KG1 (cell line): ENCODE measurements at places on chromosomes 5 and 9.

DNA sequence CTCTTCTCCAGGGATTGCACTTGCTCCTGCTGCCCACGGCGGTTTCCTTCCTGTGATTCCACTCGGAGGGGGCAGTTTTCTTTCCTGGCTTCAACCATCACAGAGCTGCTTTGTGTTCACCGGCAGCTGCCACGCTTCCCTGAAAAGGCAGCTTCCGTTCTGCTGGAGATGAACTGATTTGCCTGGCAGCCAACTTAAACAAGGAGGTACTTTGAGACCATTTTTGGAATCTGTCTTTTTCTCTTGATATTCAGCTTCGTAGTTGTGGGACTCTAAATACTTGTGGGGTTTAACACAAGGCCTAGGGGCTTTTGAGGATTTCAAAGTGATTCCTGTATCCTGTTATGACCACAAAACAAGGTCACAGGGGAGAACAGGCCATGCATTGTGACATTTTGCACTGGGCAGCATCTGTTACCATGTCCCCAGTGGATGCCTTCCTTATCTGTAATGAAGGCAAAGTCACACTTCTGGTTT lies 192.0 kb downstream of the MTRR start:
- DNase-seq = no peak

GRCh38 chr5:5403741-5404140 lies 18.7 kb upstream of the ICE1 start:
- no peak for DNase-seq

DNA sequence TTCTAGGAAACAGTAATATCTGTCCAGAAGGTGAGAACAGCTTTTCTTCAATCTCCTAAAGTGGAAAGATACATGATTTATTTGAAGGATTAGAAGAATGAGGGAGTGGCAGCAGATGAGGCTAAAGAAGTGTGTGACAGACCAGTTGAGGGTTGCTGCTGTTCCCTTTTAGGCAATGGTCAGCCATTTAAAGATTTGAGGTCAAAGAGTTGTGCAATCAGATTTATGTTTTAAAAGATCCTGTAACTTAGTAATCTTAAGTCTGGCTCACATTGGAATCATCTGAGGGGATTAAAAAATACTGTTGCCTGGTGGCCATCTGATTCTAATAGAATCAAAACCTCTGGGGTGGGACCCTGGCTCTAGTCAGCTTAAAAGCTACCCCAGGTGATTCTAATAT lies 4.3 kb upstream of the SGCD start:
- DNase-seq = no peak

- DNase-seq = no peak
These were observed 7.6 kb upstream of the FBXO38 start for GRCh38 chr5:148376198-148376597.

DNA sequence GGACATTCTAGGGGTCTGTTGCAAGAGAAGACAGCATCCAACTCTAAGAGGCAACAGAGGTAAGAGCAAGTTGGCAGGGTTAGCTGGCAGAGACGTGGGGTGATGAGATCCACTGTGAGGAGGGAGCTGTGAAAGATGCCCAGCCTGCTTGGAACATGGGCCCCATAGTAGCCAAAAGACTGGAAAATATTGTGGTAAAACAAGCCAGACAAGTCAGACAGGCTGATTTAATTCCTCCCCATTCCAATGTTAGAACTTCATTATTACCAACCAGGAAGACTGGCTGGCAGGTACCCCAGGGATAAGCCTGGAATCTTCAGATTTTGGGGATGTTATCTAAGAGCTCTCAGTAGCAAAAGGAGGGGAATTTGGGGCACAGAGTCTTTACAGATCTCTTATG lies 181.3 kb downstream of the SEC61B start:
- DNase-seq = no peak

DNA sequence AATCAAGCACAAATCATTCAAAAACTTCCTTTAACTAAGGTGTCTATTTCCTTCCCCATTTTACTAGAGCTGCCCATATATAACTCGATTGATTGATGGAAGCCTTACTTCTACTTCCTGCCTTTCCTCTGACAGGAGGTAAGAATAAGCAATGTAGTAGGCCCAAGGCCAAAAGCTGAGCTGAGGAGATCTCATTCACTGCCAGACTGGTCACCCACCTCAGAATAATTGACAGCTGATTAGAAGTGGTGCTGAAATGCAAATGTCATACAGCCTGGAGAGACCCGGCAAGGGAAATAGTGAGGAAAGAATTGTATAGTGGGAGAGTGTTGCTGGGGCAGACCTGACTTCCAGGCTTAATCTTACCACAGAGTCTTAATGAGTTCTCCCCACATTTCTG lies 239.9 kb downstream of the SAXO1 start:
- DNase-seq = peak; percentile 3

GRCh38 chr5:109078448-109078847 lies 330.8 kb downstream of the FER start:
- DNase-seq = no peak

DNA sequence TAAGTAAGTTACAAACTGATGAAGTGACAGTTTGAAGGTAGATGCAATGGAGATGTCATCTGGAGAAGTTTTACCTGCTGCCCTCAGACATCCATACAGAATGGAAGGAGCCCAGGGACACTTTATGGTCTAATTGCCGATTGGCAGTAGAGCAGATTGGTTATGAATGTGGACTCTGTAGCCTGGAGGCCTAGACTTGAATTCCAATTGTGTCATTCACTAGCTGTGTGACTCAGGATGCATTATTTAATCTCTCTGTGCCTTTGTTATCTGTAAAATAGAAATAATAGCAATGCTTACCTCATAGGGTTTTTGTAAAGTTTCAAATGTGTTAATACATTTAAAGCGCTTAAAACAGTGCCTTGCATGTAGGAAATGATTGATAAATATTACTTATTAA lies 5.2 kb upstream of the TCERG1 start:
- no peak for DNase-seq

- no peak for DNase-seq
These were observed 362.1 kb downstream of the EBF1 start for GRCh38 chr5:158737536-158738027.

- no peak for DNase-seq
These were observed 253.1 kb upstream of the EDIL3 start for GRCh38 chr5:84637662-84638375.

DNA sequence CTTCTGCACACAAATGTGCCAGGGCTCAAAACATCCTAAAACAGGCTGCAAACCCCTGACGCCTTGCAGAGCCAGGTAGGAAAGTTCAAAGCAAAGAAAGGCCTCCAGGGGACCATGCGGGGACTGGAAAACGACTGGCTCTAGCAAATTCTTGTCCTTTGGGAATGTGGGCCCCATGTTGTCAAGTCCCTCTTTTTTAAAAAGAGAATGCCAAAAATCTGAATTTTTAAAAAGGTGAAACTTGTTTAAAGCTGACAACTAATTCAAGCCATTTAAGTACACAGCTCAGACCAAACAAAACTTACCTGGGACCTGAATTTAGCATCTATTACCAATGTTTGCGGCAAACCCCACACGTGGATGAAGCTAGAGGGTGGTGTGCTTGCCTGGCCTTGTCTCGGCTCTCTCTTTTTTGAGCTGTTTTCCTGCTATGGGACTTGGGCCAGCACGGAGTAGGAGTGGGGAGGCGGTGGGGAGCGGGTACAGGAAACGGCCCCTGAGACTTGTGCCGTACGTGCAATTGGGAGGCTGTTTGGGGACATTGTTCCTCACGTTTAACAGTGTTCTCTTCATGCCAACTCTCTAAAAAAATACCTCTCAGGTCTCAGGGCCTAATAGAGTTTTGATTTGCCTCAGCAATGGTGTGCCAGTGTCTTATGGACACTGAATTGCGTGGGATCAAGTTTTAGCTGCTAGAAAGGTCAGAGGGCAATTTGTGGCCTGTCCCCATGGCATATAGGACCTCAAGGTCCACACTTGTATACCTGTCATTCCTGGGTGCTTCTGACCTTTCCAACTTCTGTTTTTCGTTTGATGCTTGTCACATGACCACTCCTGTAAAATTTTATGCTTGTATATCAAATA lies 15.1 kb upstream of the PHF19 start:
- no peak for DNase-seq

- DNase-seq = no peak
These were observed 86.3 kb upstream of the IER5L start for GRCh38 chr9:129264388-129264787.

DNA sequence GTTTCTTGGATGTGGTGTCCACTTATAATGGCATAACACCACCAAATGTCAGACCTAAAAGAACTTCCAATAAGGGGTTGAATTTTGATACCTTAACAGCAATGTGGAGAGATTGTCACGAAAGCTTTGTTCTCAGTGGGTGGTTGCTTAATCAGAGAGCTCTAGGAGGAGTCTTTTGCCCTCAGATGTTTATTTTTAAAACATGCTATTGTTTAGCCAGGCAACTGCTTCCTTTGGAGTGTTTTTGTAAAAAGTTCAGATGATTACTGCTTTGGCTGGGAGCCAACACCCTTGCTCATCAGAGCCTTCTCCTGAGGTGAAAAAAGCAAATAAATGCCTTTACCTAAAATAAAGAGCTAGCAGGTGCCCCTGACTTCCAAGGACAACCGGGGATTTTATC lies 65.0 kb downstream of the SLC1A1 start:
- DNase-seq = no peak

DNA sequence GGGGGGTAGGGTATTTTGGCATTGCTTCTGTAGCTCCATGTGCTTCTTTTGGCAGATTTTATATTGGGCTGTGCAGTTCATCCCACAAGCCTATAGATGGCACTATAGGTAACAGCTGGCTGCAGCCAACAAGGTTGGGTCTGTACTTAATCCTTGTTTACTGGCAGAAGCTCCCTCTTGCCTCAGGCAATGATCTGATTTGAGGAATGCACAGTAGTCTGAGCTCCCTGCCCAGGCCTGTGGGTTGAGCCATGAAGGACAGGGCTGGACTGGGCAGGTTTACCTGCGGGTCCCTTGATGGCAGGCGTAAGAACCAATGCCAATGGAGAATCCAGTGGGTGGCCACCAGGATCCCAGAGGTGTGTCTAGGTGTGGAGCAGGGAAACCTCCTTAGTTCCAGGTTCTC lies 11.7 kb upstream of the OR1J2 start:
- DNase-seq = peak; percentile 9
